ENCODE measurements at places on chromosomes 13 and 19. TPM values are rescaled to one million over a fixed set of nuclear protein-coding genes. Genes with fewer than 3 reads are reported as not detected.

ZSCAN1 gene
- 1.3 TPM for total RNA-seq

CLC gene
- total RNA-seq: not detected

CEACAM20 gene
- not detected for total RNA-seq

OR4F17 gene
- total RNA-seq: not detected

CGB2 gene
- total RNA-seq: not detected

GRCh38 chr13:36413161-36413560 is 19.1 kb upstream of the CCNA1 start:
- no peak overlapping the region for H3K27ac ChIP-seq
- DNase-seq: no peak
- H3K36me3 ChIP-seq: peaks cover 3% of the 10 kb centered on the region
- H3K4me3 ChIP-seq: no peak overlapping the region
- peaks cover 5% of the 10 kb centered on the region for H3K4me1 ChIP-seq
- H3K27me3 ChIP-seq: peaks cover 25% of the 10 kb centered on the region

DNA sequence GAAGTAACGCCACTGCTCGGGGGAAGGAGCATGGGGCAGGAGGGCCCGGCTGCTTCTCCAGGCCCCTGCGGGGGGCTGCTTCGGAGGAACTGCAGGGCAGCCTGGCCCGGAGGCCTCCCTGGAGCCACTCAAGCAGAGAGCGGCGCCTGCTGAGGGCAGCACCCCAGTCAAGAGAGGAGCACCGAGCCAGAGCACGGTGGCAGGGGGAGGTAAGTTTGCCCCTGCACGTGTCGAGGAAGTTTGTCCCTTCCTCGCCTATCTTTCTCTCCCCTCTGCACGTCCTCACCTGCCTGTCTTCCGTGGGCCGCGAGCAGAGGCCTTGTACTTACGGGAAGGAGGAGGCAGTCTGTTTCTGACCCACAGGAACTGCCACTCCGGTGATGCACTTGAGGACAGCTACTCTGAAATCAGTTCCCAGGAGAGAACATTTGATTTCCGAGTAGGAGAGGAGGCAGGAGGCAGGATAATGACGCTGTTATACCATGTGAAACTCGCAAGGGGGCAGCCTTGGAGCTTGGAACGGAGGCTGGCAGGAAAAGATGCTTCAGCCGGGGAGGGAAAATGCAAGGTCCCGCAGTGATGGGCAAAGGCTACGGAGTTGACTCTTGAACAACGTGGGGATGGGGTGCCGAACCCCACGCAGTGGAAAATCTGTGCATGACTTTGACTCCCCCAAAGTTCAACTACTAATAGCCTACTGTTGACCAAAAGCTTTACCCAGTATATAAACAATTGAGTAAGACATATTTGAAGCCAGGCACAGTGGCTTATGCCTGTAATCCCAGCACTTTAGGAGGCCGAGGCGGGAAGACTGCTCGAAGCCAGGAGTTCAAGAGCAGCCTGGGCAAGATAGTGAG is 5.0 kb downstream of the FFAR1 start:
- H3K36me3 ChIP-seq: peaks cover 1% of the 10 kb centered on the region
- DNase-seq: peak; percentile 76
- no peak overlapping the region for H3K27ac ChIP-seq
- H3K27me3 ChIP-seq: peaks cover 41% of the 10 kb centered on the region

GRCh38 chr19:55392820-55393761 is 7.4 kb downstream of the RPL28 start:
- H3K36me3 ChIP-seq: peaks cover 5% of the 10 kb centered on the region
- H3K27me3 ChIP-seq: no peaks in the 10 kb centered on the region
- DNase-seq: no peak
- H3K4me3 ChIP-seq: no peak overlapping the region
- H3K4me1 ChIP-seq: peaks cover 36% of the 10 kb centered on the region

GRCh38 chr13:30465343-30465592 is 468 bp downstream of the HMGB1 start:
- H3K27me3 ChIP-seq: no peaks in the 10 kb centered on the region
- no peak overlapping the region for H3K27ac ChIP-seq
- no peak for DNase-seq
- H3K36me3 ChIP-seq: peaks cover 11% of the 10 kb centered on the region

DNA sequence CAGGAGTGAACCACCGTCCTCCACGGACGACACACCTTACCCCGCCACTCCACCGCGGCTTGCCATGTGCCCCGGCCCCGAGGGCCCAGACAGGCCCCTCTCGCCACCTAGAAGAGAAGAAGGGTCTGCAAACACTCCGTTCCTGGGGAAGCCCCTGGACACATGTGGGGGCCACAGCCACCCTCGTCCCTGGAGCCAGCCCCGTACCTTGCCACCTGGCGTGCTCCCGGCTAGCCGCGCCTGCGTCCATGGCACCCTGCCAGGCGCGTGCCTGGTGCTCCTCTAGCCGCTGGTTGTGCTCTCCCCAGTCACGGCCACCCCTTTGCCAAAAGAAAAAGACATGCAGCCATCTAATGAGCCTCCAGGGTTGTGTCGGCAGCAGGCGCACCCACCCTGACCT is 19.9 kb upstream of the TINCR start:
- H3K4me3 ChIP-seq: no peak overlapping the region
- peak; percentile 83 for DNase-seq
- peaks cover 9% of the 10 kb centered on the region for H3K4me1 ChIP-seq
- H3K27me3 ChIP-seq: no peaks in the 10 kb centered on the region

DNA sequence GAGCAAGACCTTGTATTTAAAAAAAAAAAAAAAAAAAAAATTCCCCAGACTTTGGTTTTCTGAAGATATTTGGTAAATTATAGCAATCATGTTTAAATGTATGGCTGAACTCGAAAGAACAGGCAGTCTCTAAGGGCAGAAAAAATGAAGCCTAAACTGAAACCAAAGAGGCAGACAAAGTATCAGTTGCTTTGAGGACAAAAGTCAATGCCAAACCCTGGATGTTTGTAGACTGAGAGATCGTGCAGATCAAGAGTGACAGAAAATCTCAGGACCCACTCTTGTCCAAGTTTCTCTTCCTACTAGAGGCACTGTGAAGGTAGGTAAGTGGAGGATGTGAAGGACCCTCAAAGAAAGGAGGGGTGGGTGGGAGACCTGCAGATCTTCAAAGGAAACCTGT is 11.1 kb upstream of the SLC7A9 start:
- peaks cover 12% of the 10 kb centered on the region for H3K36me3 ChIP-seq
- DNase-seq: no peak
- no peaks in the 10 kb centered on the region for H3K27me3 ChIP-seq
- H3K4me3 ChIP-seq: no peak overlapping the region
- H3K27ac ChIP-seq: no peak overlapping the region

DNA sequence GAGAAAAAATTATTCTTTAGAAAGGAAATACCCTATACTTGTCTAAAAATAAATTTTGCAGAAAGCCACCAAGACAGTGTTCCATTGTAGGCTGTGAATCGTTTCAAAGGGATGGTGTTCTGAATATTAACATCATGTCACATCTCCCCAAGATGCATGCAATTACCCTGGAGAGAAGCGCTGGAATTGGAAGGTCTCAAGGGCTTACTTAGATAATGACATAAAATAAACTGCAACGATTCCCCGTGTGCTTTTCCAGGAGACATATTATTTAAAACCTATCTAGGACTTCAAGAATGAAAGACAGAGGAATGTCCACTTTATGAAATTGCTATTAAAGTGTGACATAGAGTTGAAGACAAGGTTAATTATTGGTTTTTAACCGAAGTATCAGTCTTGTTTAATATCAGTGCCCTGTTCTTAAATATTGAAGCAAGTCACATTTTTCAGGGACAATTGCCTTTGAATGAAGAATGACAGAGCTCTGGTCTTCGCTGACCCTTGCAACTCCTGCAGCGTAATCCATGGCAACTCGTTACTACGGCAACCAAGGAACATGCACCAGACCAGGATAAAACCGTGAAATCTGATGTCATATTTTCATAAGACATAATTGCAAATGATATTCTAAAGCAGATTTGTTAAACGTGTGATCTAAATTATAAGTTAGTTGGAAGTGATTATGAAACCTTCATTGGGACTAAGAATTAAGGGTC is 91.7 kb downstream of the EFNB2 start:
- DNase-seq: no peak
- H3K4me3 ChIP-seq: no peak overlapping the region
- H3K27ac ChIP-seq: no peak overlapping the region
- H3K4me1 ChIP-seq: peaks cover 14% of the 10 kb centered on the region
- peaks cover 2% of the 10 kb centered on the region for H3K27me3 ChIP-seq

DNA sequence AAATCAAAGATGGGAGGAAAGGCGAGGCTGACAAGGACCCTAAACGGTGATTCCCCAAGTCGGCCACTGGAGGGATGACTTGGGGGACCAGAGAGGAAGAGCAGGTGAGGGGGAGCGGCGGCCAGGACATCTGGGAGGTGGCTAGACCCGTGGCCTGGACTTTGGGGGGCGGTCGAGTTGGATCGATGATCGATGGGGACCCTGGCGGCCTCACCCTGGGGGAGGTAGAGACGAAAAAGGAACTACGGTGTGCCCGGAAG is 7.7 kb upstream of the CIRBP start:
- H3K27ac ChIP-seq: peak overlapping the region; percentile 88
- H3K4me3 ChIP-seq: peak overlapping the region; percentile 69
- H3K27me3 ChIP-seq: no peaks in the 10 kb centered on the region
- peaks cover 7% of the 10 kb centered on the region for H3K36me3 ChIP-seq

- H3K27me3 ChIP-seq: no peaks in the 10 kb centered on the region
- H3K36me3 ChIP-seq: peaks cover 1% of the 10 kb centered on the region
- H3K4me3 ChIP-seq: peak overlapping the region; percentile 91
- no peak for DNase-seq
Observed at GRCh38 chr19:49150106-49150943, 4.9 kb downstream of the HRC start.

GRCh38 chr19:45973553-45974338 is at the start of gene NOVA2:
NOVA2 (minus strand) TSS chr19:45973865; CDS start chr19:45973351, 514 bp downstream.
- H3K27ac ChIP-seq: no peak within 1 kb of the TSS
- peaks cover 66% of the 10 kb centered on the region for H3K27me3 ChIP-seq
- no peaks in the 10 kb centered on the region for H3K4me1 ChIP-seq
- H3K4me3 ChIP-seq: no peak within 1 kb of the TSS

- H3K27ac ChIP-seq: no peak overlapping the region
- no peak overlapping the region for H3K4me3 ChIP-seq
- no peaks in the 10 kb centered on the region for H3K36me3 ChIP-seq
Observed at GRCh38 chr13:67635754-67636153, 405.6 kb upstream of the PCDH9 start.

DNA sequence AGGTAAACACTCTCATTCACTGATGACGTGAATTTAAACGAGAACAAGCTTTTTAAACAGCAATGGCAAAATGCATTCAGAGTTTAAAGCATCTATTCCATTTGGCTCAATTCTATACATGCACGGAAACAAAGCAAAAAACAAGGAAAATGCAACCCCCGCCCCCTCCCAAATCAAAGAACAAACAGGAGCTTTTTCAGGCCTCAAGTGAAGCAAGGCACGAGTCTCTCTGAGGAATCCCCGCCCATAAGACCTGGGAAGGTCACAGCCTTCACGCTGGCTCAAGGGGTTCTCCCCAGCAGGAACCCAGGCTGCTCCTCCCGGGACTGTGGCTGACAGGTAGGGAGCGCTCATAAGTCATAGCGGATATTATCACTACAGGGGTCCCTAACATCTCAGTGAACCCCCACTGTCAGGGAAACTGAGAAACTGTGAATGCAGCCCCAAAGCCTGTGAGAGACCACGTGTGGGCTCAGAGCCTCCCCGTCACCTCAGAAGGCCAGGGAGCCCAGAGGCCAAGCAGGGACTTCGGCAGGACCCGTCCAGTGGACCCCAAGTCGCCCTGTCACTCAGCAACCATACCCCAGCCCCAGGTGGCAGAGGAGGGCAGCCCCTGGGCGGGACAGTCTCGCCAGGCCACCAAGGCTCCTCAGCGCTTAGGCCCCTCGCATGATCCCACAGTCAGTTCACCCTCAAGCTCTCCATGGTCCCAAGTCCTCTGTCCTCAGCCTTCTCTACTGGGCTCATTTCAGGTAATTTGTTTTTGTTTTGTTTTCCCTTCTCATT is 117.3 kb downstream of the ZDHHC20 start:
- no peak overlapping the region for H3K27ac ChIP-seq
- no peak for DNase-seq
- H3K4me3 ChIP-seq: no peak overlapping the region
- H3K27me3 ChIP-seq: no peaks in the 10 kb centered on the region
- H3K4me1 ChIP-seq: no peaks in the 10 kb centered on the region

DNA sequence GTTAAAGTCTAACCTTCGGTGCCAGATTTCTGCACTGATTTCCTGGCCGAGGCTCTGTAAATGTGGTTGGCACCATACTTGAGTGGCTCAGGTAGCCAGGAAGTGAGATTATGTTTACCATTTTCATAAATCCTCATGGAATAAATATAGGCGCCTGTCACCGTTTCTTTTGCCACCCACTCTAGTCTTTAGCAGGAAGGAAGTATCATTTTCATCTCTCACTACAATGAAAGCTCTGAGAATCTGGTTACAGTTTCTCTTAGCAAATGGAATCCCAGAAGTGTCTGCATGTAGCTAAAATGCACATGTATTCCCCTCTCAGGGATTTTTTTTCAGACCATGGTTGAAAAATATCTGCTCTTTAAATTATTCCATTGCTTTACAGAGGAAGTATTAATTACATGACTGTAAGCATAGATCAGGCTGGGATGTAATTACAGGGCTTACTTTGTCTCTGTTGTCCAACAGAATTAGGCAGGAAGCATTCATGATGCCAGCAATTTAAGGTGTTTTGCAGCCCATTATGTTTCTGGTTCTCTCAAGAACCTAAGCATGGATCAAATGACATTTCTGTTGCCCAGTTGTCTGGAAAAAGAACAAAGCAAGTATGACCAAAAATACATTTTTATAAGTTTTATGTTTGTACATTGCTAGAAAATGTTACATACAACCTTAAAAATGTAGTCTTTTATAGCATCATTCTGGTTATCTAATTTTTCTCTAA is 221.7 kb upstream of the SPRY2 start:
- no peaks in the 10 kb centered on the region for H3K27me3 ChIP-seq
- H3K36me3 ChIP-seq: no peaks in the 10 kb centered on the region
- peaks cover 25% of the 10 kb centered on the region for H3K4me1 ChIP-seq
- no peak for DNase-seq
- no peak overlapping the region for H3K27ac ChIP-seq

GRCh38 chr13:52638666-52639328 is 3.4 kb upstream of the HNRNPA1L2 start:
- H3K4me3 ChIP-seq: no peak overlapping the region
- H3K27ac ChIP-seq: no peak overlapping the region
- DNase-seq: no peak
- H3K4me1 ChIP-seq: no peaks in the 10 kb centered on the region
- no peaks in the 10 kb centered on the region for H3K27me3 ChIP-seq
